ENCODE measurements at places on chromosomes 4 and X.

GRCh38 chr4:107497054-107497453 is 223.0 kb downstream of the PAPSS1 start:
- DNase-seq = no peak

- peak; percentile 70 for DNase-seq
Observed at GRCh38 chrX:71282514-71283402, 677 bp upstream of the NONO start.

DNA sequence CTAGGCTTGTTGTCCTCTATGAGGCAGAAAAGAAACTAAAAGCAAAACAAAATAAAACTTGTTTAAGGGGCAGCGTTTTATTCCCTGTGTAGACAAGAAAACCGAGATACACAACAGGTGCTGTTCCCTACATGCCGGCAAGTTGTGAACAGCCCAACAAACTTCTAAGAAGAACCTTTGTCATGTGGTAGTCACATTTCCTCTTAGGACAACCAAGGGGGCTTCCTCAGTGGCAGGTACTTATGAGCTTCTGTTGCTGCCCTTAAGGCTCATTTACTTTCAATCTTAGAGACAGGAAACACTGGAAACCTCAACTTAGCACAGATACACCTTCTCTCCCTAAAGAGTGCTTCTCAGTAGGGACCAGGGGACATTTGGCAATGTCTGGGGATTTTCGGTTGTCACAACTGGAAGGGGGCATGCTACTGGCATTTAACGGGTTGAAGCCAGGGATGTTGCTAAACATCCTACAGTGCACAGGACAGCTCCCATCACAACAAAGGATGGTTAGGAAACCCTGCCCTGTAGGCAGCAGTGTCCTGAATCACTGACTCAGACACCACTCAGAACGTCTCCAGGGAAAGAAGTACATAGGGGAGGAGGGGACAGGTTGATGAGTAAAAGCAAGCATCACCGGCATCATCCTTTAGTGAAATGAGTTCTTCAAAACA is 111.0 kb downstream of the ASB9 start:
- DNase-seq = peak; percentile 49

DNA sequence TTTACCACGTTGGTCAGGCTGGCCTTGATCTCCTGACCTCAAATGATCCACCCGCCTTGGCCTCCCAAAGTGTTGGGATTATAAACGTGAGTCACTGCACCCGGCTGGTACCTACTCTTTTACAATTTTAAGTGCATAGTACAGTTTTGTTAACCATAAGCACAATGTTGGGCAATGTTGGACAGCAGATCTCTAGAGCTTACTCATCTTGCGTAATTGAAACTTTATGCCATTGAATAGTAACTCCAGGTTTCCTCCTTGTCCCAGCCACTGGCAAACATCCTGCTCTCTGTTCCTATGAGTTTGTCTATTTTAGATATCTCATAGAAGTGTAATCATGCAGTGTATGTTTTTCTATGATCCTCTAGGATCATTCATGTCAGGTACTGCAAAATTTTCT is 9.3 kb upstream of the CPE start:
- DNase-seq = no peak

GRCh38 chrX:66051980-66052379 is 12.1 kb upstream of the VSIG4 start:
- DNase-seq = no peak

GRCh38 chr4:99586322-99586721 is 11.7 kb downstream of the MTTP start:
- no peak for DNase-seq

DNA sequence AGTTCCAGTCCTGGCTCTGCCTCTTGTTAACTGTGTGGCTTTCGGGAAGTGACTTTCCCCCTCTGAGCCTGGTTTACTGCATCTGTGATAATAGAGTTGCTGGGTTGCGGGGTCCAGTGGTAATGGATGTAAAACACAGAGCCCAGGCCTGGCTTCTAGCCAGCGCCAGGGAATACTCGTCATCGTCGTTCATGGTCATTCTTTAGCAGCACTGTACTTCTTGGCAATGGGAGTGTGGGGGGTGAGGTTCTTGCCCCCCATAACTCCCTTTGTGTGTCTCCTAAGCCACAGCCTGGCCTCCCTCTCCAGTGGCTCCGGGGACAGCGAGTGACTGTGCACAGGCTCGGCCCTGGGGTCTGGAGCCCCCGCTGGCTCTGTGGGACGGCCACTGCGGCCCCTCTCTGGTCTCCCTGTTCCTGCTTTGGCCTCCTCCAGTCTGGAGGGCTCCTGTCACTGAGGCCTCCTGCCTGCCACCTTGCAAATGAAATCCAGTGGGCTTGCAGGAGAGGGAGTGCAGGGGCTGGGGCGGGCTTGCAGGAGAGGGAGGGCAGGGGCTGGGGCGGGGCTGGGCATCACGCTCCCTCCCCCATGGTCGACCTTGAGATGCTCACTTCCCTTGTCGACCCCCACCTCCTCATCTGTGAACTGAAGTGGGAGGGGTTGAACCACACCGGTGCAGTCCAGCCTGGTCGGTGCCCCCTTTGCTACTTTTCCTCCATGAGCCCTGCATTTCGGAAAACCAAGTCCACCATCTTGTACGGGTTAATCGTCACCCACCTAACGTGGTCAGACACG is 13.2 kb downstream of the PSAPL1 start:
- no peak for DNase-seq

GRCh38 chr4:145756244-145756643 is 76.3 kb downstream of the C4orf51 start:
- DNase-seq = no peak

GRCh38 chr4:146330392-146330791 is 116.1 kb downstream of the REELD1 start:
- no peak for DNase-seq

GRCh38 chr4:111064342-111064993 is 441.6 kb upstream of the PITX2 start:
- DNase-seq = no peak

DNA sequence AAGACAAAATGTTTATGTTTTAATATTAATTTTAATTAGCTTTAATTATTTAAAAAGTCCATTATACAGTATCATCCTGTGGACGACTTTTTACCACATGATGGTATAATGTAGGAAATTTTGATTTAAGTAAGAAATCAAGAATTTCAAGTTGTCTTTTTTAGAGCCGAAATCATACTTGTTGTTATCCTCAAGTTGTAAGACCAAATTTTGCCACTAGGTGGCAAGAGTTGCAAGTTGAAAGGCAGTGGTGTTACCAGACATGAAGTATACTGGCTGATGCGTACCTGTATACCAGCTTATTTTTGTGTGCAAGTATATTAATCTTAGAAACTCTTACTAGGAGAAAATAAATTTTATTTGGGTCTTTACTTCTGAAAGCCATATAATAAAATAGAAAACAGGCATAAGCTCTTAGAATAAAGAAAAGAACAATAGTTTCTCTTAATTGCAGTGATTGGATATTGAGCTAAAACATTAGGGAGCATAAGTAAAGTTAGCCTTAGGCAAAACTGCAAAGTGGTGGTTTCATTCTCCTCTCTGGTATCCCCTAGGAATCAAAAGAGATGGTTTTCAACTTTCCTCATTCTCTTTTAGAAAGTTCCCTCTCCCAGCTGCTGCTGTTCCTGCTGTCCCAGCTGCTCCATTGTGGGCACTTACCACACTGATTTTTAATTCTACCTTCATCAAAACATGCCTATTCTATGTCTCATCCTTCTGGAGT is 118.0 kb upstream of the WDFY3 start:
- peak; percentile 24 for DNase-seq

DNA sequence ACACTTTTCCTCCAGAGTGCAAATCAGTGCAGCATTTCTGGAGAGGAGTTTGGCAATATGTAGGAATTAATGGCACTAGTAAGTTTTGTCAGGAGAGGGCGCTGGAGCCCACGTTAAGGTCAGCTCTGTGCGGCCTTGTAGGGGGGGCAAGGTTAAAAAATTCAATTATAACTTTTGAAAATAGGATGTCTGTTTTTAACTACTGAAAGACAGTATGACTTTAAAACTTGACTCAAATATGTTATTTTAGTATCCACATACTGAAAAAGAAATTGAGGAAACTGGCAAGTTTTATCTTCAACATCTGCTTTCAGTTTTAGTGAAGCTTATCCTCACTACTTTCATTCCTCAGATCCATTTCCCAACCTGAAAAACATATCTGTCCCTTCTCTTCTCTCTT is 30.9 kb upstream of the HSD17B13 start:
- peak; percentile 32 for DNase-seq

GRCh38 chrX:3346501-3347259 is at the start of gene MXRA5:
Gene MXRA5, minus strand, starts transcription at chrX:3346652. Its CDS starts 2,819 bp downstream, at chrX:3343833.
- no peak for DNase-seq

DNA sequence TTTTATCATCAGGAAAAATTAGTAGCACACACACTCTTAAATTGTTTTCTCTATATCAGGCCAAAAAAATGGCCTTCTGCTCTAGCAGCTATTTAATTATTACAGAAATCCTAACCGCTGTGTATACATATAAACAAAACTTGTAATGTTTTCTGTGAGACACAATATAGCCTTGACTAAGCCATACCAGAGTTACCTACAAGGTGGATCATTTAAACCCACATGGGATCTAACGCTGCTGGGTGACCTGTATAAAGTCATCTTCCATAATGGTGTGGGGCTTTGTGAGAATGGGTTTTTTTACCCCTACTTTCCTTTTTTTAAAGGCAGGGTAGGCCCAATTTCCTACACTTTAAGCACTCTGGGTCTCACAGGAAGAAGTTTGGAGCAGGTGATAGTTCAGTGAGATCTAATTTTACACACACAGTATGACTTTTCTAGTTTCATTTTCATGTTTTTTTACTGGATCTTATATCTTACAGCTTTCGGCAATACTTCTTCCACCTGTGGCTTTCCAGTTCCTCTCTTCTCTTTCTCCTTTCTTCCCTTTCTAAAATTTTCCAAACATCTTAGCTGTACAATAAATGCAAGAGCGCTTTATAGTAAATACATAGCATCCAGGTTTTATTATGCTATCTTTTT is 66.9 kb upstream of the MMAA start:
- DNase-seq = no peak

- DNase-seq = no peak
Observed at GRCh38 chrX:31213941-31214340, 142.1 kb upstream of the FTHL17 start.

GRCh38 chr4:137451172-137451825 is 81.0 kb downstream of the PCDH18 start:
- no peak for DNase-seq

DNA sequence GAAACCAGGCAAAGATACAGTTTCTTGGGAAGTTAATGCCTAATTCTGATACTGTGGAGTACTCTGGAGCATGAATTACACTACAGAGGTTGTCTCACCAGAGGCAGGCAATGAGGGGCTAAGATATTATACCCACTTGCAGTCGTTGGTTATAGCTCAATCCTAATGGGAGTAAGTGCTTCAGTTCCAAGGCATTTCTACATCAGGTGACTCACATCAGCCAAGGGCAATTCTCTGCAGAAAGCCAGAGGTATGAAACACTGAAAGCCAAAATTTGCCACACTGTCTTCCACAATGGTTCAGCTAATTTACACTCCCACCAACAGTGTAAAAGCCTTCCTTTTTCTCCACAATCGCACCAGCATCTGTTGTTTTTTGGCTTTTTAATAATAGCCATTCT is 174.0 kb upstream of the IL15 start:
- DNase-seq = no peak

GRCh38 chr4:7432531-7433375 is 2.0 kb downstream of the PSAPL1 start:
- DNase-seq = no peak

DNA sequence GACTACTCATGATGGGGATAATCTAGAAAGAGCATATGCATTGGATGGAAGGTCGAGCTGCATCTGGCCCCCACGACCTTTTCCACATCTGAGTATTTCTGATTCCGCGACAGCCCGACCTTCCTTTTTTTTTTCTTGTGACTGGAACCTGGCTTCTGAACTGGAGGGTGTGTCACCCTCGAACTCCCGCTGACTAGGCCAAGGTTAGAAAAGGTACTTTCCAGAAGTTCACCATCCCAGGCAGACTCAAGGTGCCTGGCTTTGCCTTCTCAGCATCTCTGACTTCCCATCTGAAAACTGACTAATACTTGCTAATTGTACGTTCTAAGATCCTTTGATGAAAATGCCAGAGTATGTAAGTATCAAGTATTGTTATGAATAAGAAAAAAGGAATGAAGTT is 49.3 kb upstream of the CD40LG start:
- peak; percentile 50 for DNase-seq

GRCh38 chrX:2640436-2641150 is 50.5 kb upstream of the CD99 start:
- DNase-seq = no peak

DNA sequence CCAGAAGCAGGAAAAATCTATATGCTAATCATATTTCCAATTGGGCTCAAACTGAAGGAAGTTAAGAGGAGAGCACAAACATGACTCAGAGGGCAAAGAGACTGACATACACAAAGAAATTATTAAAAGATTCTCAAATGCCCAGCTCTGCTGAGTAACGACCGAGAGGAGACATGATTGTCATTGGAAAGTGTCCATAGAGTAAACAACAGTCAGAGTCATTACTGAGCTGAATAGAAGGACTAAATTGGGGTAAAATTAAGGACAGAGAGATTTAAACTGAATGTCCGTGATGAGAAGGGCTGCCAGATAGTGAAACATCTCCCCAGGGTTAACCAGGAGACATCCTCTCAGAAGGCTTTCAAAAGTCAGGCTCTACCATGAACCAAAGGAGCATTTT is 111.2 kb upstream of the GALNT7 start:
- DNase-seq = no peak

- DNase-seq = no peak
Observed at GRCh38 chrX:133638285-133638684, 223.0 kb upstream of the GPC4 start.

DNA sequence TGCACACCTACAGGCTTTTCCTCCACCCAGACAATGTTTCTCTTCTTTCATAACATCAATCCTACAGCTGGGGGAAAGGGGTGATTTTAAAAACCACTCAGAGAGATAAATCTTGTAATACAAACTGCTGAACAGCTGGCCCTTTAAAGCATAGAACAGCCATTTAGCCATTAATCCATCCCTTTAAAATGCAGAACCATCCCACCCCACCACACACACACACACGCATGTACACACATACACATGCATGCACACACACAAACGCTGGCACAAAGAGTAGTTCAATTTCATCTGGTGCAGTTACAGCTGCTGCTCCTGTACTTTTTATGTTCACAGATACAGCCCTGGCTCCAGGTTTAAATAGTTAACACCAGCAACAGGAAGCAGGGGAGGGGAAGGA is 426.1 kb downstream of the MID1IP1 start:
- DNase-seq = no peak

- no peak for DNase-seq
Observed at GRCh38 chrX:39050427-39050826, 249.2 kb downstream of the MID1IP1 start.

- no peak for DNase-seq
Observed at GRCh38 chr4:136001791-136002190, 1530.5 kb downstream of the PCDH18 start.

Data from CD4-positive, alpha-beta T cell treated with Interleukin-21 for 1 hour (primary cell).